ENCODE measurements at places on chromosomes 6 and 20.

DNA sequence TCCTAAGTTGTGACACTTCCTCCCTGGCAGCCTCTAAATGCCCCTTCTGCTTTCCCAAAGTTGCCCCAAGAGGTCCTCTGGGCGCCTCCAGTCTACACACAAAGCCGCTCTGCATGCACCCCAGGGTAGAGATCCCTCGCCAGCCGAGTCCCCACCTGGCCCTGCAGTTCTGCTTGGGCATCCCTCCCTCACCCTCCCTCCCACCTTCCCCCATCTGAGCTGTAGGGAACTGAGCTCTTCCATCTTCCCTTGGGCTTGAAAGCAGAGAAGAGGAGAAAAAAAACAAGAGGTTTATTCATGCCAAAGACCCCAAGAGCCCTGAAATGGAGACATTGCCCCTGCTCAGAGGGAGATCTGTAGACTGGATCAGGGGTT is 5.7 kb upstream of the FGD2 start:
- no peak for DNase-seq

DNA sequence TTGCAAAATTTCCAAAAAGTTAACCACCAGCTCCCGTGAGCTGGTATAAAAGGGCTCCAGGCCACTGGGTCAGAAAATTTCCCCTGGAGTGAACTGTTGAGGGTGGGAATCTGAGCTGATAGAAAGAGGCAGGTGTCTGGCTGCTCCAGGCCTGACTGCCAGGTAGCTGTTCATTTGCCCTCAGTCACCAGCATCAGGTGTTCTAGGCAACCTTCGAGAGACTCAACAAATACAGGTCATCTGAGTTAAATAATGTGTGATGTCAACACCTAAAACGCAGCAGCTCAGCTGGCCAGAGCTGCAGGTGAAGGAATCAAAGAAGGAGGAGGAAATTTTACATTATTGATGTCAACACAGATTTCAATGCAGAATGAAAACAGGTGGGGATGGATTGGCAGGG is 46.7 kb downstream of the KCNK5 start:
- no peak for DNase-seq

DNA sequence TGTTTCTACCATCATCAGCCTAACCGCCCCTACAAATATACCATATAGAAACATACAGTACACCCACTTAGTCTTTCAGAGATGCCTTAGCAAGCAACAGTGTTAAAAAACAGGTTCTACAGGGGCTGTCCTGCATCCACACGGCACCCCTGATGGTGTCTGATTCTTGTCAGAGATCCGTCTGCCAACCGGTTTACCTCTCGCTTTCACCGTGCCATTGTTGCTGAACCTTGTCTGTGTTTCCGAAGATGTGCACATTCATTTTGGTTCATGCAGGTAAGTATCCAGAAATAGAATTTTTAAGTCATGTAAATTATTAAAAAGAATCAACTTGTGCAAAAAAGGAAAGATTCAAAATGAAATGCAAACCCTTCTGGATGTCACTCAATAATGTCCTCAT is 52.9 kb downstream of the EPHA7 start:
- DNase-seq = no peak

DNA sequence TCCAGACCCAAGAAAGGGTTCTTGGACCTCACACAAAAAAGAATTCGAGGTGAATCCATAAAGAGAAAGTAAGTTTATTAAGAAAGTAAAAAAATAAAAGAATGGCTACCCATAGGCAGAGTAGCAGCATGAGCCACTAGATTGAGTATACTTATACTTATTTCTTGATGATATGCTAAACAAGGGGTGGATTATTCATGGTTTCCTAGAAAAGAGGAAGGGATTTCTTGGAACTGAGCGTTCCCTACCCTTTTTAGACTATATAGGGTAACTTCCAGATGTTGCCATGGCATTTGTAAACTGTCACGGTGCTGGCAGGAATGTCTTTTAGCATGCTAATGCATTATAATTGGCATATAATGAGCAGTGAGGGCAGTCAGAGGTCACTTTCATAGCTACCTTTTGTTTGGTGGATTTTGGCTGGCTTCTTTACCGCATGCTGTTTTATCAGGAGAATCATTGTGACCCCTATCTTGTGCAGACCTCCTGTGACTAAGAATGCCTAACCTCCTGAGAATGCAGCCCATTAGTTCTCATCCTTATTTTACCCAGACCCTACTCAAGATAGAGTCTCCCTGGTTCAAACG is 44.3 kb downstream of the TENT5A start:
- DNase-seq = no peak

DNA sequence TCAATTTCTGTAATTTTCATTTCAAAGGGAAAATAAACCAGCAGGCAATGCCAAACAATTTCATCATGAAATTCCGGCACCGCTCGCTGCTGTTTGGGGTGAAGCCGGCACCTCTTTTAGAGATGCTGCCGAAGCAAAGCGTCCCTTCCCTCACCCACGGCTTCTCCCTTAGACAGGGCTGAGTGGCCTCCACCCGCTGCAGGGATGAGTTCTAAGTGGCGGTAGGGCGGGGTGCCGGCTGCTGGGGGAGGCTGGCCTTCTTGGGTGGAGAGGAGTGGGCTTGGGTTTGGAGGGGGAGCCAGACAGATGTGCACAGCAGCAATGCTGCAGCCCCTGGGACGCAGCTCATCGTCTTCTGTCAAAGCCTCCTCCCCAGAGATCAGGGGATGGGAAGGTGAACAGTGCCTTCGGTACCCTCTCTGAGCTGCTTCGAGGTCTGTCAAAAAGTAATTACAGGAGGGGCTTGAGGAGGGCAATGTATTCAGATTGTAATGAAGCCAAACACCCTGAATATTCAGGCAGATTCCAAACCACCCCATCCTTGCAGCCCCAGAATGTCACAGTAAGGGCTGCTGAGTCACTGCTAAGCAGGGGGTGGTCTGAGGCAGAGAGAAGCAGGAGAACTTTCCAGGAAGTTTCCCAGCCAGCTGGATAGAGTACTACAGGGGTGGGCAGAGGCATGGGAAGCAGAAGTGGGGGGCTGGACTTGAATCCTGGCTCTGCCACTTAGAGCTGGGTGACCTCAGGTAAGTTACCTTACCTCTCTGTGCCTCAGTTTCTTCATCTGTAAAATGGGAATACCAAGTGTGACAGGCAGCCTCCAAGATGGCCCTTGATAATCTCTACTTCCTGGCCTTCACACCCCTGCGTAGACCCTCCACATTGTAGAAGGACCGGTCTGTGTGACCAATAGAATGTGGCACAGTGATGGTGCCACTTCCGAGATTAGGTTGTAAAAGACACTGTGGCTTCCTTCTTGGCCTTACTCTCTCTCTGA is 96.6 kb downstream of the SULF2 start:
- no peak for DNase-seq

GRCh38 chr6:91485047-91485446 is 898.2 kb upstream of the MAP3K7 start:
- no peak for DNase-seq

- no peak for DNase-seq
Observed at GRCh38 chr20:47257771-47258170, 98.7 kb downstream of the ZMYND8 start.

- DNase-seq = no peak
Observed at GRCh38 chr6:90226257-90226656, 70.4 kb downstream of the BACH2 start.
